ENCODE measurements at places on chromosomes 12 and 14. TPM values are rescaled to one million over a fixed set of nuclear protein-coding genes. Genes with fewer than 3 reads are reported as not detected.

ALX1 gene
- not detected for total RNA-seq

CHGA gene
- not detected for total RNA-seq

ST8SIA1 gene
- not detected for total RNA-seq

TSPAN31 gene
- total RNA-seq, result 25.0 TPM

SLC10A1 gene
- total RNA-seq, result not detected

GPR65 gene
- not detected for total RNA-seq

GAS2L3 gene
- 17.2 TPM for total RNA-seq

PLXNC1 gene
- total RNA-seq, result 0.24 TPM

KRT1 gene
- not detected for total RNA-seq

SMIM41 gene
- total RNA-seq, result 0.13 TPM

HEBP1 gene
- total RNA-seq, result 92.2 TPM

LGR5 gene
- not detected for total RNA-seq

CCDC175 gene
- total RNA-seq, result not detected

C3AR1 gene
- total RNA-seq, result 0.28 TPM

TMEM119 gene
- 12.6 TPM for total RNA-seq

KCNH5 gene
- total RNA-seq, result not detected

ITGB7 gene
- total RNA-seq, result 0.41 TPM

MAPK1IP1L gene
- 121 TPM for total RNA-seq

ALDH1L2 gene
- total RNA-seq, result 50.1 TPM

RASSF3 gene
- total RNA-seq, result 21.4 TPM

PRKD1 gene
- 19.0 TPM for total RNA-seq

CLECL1 gene
- not detected for total RNA-seq

BCL2L14 gene
- total RNA-seq, result not detected

CIROP gene
- not detected for total RNA-seq

AGAP2 gene
- total RNA-seq, result 0.18 TPM

C12orf60 gene
- total RNA-seq, result 0.69 TPM

CNTN1 gene
- total RNA-seq, result not detected

SCNN1A gene
- 0.17 TPM for total RNA-seq

DDX47 gene
- 93.8 TPM for total RNA-seq

RDH16 gene
- not detected for total RNA-seq

OR6C2 gene
- not detected for total RNA-seq

TEP1 gene
- total RNA-seq, result 17.2 TPM

AQP5 gene
- total RNA-seq, result not detected

PZP gene
- total RNA-seq, result not detected

TAS2R31 gene
- 0.88 TPM for total RNA-seq
